NCI-H2171 (cell line): ENCODE measurements at places on chromosomes 7 and 10.

DNA sequence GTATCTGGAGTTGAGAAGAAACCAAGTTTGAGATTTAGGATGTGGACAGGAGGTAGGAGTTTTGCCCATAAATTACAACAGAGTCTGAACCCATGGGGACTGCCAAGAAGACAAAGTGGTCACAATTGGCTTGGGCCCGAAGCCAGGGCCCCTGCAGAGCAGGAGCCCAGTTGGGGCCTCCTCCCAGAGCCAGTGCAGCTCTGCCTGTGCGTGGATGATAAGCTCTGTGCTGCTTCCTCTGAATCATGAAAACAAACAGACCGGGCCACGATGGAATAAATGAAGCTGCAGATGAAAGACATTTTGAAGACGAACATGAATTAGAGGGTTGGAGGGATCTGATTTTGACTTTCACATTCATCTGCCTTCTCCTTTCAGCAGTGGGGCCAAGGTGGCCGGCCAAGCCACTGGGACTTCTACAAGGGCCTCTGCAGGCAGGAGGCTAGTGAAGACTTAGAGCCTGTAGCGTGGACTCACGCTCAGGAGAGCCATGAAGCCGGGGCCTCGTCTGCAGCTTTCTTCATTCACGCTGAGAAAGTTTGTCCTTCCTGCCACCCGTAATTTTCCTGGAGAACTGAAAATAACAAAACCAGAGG lies 156.8 kb upstream of the LYZL1 start:
- no peak for DNase-seq

GRCh38 chr7:114663502-114663901 lies 248.9 kb downstream of the FOXP2 start:
- peak; percentile 12 for DNase-seq

- DNase-seq, result peak; percentile 8
Measured at GRCh38 chr7:47405921-47406800, 175.8 kb downstream of the TNS3 start.

DNA sequence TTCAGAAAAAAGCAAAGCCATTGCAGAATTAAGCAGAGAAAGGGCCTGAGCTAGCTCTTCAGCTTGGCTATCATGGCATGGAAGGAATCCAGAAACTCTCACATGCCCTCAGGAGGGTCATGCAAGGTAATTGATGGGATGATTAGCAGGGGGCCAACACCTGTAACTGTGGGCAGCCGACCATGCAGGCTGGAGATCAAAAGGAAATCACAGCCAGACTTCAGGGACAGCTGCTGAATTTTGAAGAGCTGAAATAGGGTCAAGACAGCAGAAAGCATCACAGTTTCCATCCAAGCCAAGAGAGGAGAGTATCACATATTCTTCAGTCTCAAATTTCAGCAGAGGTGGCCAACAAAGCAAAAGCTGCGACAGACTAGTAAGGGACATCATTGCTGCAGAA lies 239.6 kb upstream of the STEAP1 start:
- DNase-seq, result no peak

DNA sequence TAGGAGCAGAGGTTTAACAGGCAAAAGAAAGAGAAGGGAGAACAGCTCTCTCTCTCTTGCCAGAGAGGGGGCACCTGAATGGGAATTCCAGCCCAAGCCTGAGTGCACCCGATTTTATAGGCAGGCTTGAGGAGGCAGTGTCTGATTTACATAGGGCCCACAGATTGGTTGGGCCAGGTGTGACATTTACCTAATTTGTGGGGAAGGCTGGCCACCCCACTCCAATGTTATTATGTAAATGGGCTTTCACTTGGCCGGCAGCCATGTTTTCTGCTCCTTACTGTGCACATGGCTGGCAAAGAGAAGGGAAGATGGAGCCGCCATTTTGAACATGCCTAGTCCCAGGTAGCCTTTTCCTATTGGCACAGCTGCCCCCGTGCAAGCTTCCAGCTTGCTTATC lies 735.5 kb upstream of the AUTS2 start:
- DNase-seq, result peak; percentile 20

DNA sequence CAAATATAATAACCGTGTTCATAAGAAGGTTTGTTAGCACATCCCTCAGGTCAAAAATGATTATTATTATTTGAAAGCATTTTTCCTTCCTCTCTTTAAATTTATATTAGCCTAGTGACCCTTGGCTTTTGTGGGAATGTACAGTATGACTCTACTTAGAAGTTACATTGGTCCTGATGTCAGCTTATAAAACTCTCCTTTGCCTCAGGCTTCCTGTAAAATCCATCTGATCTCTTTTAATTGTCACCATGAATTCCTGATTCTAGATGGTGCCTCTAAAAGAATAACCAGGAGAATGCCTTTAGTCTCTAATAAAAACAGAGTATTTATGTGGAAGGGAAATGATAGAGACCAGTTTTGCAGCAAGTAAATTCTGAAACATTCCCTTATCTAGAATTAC lies 1134.4 kb downstream of the XPNPEP1 start:
- DNase-seq, result no peak

DNA sequence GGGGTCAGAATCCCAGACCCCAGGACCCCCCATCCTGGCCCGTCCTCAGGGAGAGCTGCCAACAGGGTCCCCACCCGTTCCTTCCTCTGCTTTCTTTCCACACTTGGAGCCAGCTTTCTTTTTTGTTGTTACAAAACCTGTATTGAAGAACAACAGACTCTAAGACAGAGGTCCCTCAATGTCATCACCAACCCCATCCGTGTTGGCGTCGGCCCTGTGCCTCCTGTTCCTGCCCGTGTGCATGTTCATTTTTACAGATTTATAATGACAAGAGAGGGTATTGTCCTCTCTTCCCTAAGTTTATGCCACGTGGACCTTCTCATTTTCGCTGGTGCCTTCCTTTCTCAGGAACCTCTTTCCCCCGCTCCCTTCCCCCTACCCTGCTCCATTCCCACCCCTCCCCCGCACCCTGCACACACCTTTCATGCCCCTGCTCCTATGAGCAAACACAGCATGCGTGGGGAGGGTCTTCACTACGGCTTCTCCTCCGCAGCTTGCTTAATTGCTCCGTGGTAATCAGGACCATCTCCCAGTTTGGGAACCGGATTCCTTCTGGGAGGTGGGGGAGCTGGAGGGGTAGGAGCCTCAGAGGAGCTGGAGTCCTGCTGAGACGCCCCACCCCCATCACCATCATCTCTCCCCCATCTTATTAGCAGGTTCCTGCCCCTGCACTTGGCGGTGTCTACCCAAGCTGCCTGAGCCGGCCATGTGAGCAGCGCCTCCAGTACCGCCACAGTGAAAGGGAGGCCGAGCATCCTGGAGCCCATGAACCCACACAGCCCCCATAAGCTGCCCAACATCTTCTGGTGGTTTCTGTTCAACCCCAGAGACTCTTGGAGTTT lies 88.0 kb upstream of the INSIG1 start:
- no peak for DNase-seq

DNA sequence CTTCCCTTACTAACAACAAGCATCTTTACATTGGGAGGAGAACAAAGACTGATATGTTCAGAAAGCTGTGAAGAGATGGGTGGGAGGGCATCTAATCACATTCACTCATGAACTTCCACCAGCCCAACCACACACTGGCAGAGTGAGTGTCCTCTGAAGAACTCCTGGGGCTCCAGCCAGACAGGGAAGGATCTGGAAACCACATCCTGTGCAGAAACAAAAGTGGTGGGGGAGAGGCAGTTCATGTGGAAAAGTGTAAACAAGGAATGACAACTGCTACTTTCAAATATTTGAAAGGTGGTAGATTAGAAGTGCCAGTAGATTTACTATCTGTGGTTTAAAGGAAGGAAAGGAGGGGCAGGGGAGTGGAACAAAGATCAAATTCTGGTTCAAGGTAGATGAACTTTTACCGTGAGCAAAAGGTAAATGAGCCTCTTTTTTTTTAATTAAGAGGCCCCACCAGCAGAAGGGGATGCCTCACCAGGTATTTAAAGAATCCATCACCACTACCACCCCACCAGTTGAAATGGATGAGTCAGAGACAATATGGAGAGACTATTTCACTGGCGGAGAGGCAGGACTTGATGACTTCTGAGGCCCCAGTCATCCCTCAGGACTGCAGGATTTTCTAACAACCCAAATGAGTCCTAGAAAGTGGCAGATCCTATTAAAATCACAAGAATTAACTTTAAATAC lies 34.5 kb downstream of the GOT1 start:
- DNase-seq, result no peak

GRCh38 chr7:34362621-34363020 lies 295.4 kb upstream of the NPSR1 start:
- no peak for DNase-seq

GRCh38 chr10:3749600-3749999 lies 35.4 kb downstream of the KLF6 start:
- DNase-seq, result no peak

DNA sequence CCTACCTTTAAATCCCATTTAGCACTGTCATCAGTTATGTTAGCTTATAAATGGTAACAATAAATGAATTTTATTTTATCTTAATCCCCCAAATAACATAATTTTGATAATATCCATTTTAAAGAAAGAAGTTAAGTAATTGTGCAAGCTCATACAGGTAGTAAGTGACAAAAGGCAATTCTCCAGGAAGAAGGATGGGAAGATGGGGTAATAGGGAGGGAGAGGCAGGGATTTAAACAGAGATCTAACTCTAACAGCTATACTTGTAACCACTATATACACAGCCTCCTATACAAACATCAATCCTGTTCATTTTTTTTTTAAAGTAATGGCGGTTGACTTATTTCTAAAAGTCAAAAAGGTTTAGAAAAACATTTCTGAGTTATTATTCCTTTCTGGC lies 119.4 kb downstream of the SGMS1 start:
- no peak for DNase-seq

DNA sequence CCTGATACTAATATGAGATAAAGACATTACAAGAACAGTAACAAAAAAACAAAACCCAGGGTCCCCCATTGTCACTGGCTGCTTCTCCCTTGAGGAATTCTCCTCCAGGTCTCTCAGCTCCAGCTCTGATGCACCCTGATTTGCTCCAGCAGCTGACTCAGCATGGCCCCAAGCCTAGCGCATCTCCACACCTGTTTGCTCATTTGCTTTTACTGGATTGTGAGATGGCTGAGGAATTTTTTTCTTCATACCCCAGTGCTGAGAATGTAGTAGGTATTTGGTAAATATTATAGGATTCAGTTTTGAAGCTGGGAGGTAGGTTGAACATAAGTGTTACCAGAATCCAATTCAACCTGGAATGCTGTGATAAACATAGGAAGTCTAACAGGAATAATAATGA lies 171.9 kb downstream of the PKD1L1 start:
- DNase-seq, result no peak

DNA sequence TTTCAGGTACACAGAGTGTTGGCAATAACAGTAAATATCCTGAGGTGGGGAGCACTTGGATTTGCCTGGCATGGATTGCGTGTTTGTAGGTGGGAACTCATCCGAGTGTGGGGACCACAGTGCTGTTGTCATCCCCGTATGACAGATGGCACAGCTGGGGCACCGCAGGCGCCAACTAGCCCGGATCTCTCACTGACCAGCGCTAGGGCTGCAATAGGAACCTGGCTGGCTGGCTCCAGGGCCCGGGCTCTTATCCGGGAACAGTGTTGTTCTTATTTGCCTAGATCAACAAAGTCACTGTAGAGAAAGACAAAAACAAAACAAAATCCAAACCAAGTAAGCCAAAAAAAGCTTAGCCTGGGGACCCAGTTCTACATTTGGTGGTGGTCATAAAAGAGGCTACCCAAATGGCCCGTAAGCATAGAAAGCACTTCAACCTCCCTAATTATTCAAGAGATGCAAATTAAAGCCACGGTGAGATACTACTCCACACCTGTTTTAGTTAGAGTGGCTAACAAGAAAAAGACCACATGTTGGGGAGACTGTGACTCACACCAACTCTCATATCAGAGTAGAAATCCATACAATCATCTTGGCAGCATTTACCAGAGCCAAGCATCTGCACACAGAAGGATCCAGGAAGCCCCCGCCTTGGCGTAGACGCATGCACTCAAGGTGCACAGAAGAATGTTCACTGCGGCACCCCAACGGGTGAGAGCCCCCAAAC lies 27.2 kb upstream of the PFKFB3 start:
- no peak for DNase-seq

DNA sequence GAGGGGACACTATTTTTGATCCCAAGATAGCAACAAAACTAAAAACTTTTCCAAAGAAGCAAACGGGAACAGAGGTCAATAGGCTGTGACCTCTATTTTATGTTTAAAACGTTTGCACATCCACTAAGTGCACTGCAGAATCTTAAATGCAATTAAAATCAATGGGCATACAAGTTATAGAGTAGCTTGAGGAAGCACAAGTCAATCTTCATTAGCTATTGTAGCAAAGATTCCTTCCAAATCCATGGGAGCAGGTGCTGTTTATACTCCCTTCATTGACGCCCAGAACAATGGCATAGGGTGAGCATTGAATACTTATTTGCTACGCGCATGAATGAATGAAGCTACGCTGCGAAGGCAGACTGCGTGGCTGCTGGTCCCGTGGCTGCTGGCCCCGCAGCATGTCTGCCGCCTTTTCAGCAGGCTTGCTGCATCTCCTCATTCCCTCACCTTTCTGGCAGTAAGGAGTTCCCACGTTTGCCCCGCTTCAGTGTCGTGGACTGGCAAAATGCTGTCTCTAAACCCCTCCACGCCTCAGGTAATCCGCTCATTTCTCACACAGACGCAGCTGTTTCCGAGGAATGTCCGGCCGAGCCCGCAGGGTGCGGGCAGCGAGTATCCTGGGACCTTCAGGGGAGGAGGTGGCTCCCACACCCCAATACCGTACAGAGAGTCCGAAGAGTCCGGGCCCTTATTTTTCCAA lies 754 bp upstream of the PHYHIPL start:
- no peak for DNase-seq

GRCh38 chr7:39948375-39948955 lies 1.6 kb upstream of the CDK13 start:
- DNase-seq, result no peak

- no peak for DNase-seq
Measured at GRCh38 chr10:14254368-14254767, 76.4 kb downstream of the FRMD4A start.

GRCh38 chr7:148738737-148739535 lies 40.2 kb downstream of the CUL1 start:
- no peak for DNase-seq

GRCh38 chr7:155521743-155522398 lies 24.5 kb downstream of the CNPY1 start:
- DNase-seq, result no peak

- DNase-seq, result no peak
Measured at GRCh38 chr7:151152643-151153513, 14.6 kb downstream of the GBX1 start.

DNA sequence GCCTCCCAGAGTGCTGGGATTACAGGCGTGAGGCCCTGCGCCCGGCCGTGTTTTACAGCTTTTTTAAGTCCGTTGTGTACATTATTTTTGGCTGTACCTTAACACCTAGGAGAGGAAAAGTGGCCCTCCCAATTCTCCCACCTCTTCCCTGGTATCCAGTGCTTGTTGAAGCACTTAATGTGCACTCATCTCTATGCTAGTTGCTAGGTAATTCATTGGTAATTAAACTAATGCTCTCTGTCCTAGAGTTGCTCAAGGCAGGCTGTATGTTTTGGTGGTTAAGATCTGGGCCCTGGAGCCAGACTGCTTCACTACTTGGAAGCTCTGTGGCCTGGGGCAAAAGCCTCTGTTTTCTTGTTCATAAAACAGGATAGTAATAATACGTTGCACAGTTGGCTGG lies 19.6 kb downstream of the AVPI1 start:
- no peak for DNase-seq
